CD4-positive, alpha-beta T cell treated with Interleukin-4 for 4 hours (primary cell): ENCODE measurements at places on chromosomes 11 and 22.

- no peak for DNase-seq
Observed at GRCh38 chr11:8784954-8785353, 102.4 kb downstream of the RPL27A start.

DNA sequence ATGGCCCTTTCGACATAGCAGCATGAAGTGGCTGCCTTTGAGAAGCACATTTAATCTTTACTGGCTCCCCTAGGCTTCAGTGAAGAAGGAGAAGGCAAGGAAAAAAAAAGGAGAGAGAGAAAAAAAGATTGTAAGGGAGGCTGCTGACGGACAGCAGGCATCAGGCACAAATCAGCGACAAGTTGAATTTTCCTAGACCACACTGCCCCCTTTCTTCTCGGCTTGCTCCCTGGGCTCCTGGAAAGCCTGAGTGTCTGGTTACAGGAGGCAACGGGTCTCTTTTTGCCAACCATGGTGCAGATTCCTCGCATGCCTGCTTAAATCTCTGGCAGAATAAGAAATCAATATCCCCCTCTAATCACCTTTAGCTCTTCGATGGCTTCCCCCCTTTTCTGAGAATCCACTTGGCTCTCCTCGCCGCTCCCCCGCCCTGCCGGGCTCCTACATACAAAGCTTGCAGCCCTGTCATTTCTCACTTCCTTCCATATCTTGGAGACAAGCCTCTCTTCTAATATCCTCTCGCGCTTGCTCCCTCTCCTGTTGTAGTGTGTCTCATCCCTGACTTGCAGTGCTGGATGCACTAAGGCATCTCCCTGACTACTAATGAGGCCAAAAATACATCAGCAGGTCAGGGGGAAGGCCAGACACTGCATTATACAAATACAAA is 14.3 kb downstream of the BLID start:
- no peak for DNase-seq

DNA sequence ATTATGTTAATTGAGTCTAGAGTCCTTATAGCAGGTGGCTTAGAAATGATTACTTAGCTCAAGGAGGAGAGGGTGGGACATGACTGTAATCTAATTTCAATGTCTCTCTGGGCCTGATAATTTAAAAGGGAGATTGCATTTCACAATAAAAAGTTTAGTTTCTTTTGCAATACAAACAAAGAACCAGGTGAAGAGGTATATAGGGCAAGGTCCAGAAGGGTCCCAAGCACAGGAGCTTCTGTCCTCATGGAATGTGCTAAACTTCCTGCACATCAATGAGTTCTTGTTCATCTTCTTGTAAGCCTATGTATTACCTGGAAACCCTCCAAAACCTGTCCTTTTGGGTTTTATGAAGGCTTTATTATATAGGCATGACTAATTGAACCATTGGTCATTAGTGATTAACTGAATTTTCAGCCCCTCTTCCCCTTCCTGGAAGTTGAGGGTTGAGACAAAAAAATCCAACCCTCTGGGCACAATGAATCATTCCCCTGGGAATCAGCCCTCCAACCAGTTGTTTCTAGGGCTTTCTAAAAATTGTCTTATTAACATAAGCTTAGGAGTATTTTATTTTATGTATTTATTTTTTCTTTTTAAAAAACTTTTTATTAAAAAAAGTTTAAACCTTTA is 37.6 kb downstream of the MS4A2 start:
- no peak for DNase-seq

DNA sequence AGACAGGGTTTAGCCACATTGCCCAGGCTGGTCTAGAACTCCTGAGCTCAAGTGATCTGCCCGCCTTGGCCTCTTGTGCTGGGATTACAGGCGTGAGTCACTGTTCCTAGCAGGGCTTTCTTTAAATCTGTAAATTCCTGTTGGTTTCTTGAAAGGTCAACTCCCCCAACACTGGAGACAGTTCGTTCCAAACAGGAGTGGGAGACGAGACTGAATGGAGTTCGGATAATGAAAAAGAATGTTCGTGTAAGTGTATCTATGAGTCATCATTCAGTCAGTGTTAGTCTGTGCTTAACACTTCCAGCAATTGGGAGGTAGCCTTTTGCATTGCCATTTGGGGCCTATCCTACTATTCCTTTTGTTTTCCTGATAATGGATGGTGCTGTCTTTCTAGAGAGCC is 10.0 kb upstream of the BACE1-AS start:
- DNase-seq = no peak

GRCh38 chr11:123800036-123800435 is 6.1 kb downstream of the OR6M1 start:
- no peak for DNase-seq

- no peak for DNase-seq
Observed at GRCh38 chr11:121936370-121936769, 179.6 kb downstream of the BLID start.

GRCh38 chr11:120400564-120401364 is 64.6 kb downstream of the ARHGEF12 start:
- no peak for DNase-seq

DNA sequence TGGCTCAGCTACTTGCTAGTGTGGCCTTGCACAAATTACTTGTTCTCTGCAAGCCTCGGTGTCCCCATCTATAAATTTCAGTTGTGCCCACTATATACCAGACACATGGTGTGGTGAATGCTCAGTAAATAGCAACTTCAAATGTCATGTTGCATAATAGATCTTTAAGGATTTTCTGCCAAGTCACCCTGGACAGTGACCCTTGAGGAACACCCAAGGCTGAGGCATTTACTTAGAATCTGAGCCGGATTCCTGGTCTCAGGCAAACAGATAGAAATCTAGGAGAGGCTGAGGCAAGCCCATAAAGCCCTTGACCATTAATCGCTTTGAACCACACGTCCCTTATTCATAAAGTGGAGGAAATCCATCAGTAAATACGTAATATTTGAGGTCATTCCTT is 9.7 kb downstream of the TEAD1 start:
- DNase-seq = no peak

DNA sequence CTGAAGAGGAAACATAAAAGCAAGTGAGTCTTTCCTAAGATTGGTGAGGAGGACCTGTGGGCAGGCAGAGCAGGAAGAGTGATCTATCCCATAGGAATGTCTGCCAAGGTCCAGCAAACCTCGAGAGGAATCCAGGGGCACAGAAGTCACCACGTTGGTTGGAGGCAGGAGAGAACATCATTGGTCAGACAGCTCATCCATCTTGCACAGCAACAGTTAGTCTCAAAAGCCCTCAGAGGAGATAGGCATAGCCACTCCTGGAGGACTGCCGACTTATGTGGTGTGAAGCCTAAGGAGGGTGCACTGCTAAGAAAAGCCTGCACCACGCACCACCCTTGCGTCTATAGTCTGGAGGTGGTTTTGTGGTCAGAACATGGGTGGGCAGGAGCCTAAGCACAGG is 109.1 kb downstream of the RASSF10 start:
- DNase-seq = no peak

DNA sequence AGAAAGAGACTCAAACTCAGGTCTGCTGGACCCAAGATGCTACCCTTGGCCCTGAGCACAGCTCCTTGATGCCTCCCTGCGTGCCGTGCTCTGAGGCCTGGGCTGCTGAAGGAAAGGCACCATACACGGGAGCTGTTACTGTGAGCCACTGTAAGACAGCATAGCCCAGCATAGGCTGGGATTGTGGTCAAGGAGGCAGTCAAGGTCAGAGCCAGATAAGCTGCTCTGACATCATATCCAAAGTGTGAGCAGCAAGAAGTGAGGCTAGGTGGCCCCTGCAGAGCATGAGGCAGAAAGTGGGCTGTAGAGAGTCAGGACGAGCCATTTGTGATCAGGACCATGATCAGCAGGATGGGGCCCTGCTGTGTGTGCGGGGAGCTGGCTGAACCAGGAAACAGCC is 7.7 kb downstream of the SLC22A8 start:
- no peak for DNase-seq

GRCh38 chr11:71155846-71156245 is 96.5 kb downstream of the SHANK2 start:
- no peak for DNase-seq

DNA sequence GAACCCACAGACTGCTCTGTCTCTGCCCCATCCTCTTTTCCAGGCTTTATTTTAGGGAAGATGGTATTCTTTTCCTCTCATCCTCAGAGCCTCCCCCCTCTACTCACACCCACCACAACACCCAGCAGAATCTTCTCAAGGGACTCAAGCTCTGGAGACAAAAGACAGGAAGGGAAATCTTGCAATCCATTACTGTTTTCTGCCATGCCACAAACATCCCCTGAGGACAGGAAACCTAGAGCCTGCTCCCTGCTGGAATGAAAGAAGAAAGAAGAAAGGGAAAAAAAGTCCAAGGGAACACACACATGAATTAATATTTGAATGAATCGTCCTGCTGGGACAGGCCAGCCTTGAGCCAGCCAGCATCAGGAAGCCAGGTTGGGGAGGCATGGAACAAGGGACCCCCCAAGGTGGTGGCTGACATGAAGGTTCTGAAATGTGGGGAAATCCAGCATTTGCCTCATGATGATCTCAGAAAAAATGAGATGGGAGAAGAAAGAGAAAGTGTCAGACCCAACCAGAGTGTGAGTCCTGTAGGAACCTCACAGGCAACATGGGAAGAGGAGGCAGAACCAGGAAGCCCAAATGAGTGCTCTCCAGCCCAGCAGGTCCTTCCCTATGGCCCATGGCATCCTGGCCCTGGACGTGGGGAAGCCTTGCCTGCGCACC is 34.0 kb downstream of the SLCO2B1 start:
- no peak for DNase-seq

DNA sequence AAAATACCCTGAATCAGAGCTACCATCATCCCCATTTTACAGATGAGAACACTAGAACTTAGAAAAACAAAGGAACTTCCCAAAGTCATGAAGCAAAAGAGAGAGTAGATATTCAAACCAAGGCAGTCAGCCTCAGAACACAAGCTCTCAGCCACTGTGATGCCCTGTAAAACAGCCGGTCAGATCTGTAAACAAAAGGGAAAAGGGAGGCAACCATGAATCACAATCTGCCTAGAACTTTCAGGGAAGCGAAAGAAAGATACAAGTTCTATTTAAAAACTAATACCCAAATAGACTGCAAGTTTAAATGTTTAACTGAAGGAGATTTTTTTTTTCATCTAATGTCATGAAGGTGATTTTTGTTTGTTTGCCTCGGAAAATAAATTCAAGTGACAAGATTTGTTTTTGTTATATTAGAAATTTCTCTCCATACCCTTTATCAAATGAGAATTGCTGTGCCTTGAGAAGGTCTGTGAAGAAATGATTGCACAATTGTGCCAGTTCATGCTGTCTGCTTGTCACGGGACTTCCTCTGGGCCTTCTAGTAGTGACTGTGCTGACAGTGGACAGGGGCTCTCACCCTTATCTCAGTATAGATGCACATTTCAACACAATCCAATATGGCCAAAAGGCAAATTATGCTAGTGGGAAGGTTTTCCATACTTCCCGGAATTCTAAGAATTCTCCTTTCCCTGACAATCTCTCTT is 11.7 kb downstream of the SAA1 start:
- DNase-seq = no peak

DNA sequence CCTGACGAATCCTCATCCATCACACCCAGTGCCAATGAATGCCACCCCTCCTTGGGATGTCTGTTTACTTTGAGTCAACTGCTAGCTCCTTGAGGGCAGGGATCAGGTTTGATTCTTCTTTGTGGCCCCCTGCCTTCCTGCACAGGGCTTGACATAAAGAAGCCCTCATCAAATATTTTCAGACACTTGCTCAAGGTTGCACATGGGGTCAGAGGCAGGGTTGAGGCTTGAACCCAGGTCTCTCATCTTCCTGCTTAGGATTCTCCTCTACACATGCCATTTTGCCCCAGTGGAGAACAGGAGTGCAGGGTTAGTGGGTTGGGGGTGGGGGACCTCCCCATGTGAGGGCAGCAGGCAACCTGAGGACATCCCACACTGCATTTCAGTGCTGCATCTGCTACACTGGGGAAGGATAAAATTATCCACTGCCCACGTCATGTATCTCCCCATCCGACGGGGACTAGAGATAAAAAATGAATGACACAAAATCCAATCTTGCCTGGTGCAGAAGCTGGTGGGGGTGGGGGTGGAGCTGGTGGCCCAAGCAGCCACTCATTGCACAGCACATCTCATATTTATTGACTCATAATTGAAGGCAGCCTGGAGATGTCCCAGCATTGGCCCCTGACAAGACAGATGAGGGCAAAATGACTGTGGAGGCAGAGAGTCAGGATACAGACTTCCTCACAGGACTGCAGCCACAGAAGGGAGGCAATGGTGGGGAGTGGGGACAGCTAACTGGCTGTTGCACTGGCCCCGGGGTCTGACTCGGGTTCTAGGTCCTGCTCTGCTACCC is 41.3 kb downstream of the NEU3 start:
- DNase-seq = no peak

- DNase-seq = no peak
Observed at GRCh38 chr22:47327241-47327640, 564.8 kb downstream of the TBC1D22A start.

DNA sequence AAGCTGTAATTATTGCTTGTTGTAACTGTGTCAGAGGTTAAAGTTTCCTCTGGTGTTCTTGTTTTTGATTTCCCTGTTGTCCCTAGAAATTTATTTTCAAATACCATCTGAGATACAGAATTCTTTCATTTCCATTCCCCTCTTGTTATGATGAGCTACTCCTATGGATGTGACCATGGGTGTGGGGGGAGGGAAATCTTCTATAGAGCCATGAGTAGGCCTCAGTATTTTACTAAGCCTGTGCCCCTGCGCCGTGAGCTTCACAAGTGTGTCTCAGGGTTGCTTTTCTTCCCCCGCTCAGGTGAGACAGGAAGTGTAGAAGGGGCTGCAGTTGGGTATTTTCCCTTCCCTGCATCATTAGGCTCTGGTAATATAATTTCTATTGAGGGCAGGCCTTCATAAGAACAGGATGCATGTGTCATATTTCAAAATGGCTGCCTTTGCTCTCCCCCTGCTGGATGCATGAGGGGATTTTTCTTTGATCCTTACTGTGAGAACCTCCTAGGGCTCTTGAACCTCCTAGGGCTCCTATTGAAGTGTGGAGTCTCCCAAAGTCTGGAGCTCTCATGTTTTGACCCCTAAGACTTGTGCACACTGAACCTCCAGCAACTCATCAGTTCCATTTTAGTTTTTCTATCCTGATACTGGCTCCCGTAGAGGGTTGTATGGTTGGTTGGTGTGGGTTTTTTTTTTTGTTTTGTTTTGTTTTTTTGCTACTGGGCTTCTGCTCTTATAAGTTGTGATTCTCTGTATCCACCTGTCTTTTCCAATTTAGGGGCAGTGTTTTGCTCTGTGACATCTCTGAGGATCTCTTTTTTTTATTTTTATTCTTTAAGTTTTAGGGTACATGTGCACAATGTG is 658.2 kb downstream of the NTM start:
- DNase-seq = no peak

- no peak for DNase-seq
Observed at GRCh38 chr22:41367680-41368542, 13.8 kb upstream of the TEF start.

GRCh38 chr22:32202539-32203180 is 2.2 kb downstream of the RFPL2 start:
- DNase-seq = peak; percentile 41

DNA sequence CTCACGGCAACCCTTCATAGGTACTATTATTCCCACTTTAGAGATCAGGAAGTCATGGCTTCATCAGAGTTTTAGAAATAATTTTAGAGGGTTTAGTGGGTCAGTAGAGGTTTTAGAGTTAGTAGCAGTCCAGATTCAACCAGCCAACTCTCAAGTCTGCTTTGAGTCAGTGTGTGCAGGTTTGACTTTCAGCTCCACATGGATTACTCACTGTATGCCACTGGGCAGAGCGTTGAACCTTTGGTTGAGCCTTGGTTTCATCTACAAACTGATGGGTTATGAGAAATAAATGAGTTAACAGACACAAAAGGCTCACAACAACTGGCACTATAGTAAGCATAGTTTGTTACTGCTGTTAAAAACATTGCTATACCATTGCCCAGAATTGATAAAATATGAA is 19.0 kb upstream of the TP53AIP1 start:
- no peak for DNase-seq
